ENCODE measurements at places on chromosomes 2 and 18.
A peak's percentile ranks its signal among the peaks of the same experiment; 100 is the strongest.

DNA sequence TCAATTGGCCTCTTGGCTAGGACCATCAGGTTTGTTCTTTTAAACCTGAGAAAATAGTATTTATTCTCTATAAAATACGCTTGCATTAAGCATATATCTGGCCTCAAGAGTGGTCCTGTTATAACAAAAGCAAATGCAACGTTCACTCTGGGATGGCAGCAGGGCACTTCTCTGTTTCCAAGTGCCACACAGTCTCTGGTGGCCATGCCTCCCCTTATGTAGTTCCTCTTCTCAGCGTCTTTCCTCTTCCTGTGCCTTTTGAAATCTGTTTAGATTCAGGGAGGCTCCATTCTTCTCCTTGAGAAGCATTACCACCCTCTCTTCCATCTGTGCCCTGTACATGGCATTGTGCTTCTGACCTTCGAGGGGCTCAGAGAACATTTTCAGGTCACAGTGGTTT lies 51.9 kb downstream of the TSHZ1 start:
- no peak for DNase-seq

- no peak for DNase-seq
Measured at GRCh38 chr2:222330910-222331309, 32.1 kb upstream of the PAX3 start.

- DNase-seq: peak; percentile 31
Measured at GRCh38 chr2:156589381-156590079, 153.4 kb downstream of the GPD2 start.

- DNase-seq: no peak
Measured at GRCh38 chr2:157173740-157174184, 83.7 kb upstream of the GALNT5 start.

DNA sequence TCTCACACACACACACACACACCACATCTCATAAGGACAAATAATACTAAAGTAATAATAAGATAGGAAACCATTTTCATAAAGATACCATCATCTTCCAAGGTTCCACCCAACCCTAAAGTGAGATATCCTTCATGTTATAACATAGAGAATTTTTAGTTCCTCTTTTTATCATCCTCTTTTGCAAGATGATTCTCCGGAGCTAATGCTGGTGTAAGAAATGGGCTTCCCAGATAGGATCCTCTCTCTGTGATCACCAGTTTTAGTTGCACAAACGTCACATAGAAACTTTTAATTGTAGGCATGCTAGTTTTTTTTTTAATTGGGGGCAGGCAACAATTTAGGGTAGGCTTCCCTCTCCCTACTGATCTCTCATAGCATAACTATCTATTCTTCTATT lies 49.6 kb downstream of the ARHGAP25 start:
- no peak for DNase-seq

DNA sequence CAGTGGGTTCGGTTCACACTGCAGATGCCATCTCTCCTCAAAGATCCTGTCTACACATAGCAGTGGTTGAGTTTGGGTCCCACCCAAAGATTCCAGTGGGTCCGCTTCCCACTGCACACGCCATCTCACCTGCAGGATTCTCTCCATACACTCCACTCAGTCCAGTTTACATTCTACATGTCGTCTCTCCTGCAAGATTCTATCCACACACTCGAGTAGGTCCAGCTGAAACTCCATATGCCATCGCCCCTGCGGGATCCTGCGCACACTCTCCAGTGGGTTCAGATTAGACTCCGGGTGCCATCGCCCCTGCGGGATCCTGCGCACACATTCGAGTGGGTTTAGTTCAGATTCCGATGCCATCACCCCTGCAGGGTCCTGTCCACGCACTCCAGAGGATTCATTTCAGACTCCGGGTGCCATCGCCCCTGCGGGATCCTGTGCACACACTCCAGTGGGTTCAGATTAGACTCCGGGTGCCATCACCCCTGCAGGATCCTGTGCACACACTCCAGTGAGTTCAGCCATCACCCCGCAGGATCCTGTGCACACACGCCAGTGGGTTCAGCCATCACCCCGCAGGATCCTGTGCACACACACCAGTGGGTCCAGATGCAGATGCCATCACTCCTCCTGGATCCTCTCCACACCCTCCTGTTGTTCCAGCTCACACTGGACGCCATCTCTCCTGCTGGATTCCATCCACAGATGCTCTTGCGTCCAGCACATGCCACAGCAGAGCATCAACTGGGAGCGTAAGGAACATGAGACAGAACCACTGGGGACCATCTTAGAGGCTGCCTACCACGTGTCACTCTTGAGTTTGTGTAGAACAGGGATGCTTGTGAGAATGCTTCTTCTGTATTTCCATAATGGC lies 3.0 kb upstream of the PXDN start:
- DNase-seq: no peak

- DNase-seq: no peak
Measured at GRCh38 chr2:99643787-99644418, 154.1 kb upstream of the REV1 start.

DNA sequence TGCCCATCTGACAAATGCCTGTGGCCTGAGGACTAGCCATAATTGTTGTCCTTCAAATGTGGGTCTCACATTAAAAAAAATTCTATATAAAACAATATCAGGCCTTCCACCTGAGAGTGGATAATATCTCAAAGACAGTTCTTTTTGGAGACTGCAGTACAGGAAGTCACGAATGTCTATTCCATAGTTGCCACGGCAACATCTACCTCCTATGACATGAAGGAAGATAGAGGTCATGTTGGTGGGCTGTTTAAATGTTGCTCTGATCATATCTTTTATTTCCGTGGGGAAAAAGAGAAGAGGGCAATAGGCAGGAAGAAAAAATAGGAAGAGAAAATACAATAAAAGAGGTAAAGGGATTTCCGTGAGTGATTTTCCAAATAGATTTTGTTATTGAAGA lies 151.8 kb downstream of the ARL6IP6 start:
- DNase-seq: no peak

GRCh38 chr2:207491956-207492355 lies 37.8 kb upstream of the CREB1 start:
- DNase-seq: no peak

GRCh38 chr18:26550998-26551694 lies 2.8 kb upstream of the KCTD1 start:
- DNase-seq: no peak

GRCh38 chr18:43846299-43846698 lies 569.0 kb upstream of the SYT4 start:
- DNase-seq: no peak

GRCh38 chr2:26346454-26347053 lies at the start of gene ADGRF3:
TSS of gene ADGRF3 (minus strand) at chr2:26346789. CDS start at chr2:26346234, 555 bp downstream.
- DNase-seq: peak; percentile 81

- peak; percentile 17 for DNase-seq
Measured at GRCh38 chr2:190649798-190650390, 1.0 kb downstream of the NAB1 start.

Data from activated CD4-positive, alpha-beta T cell treated with anti-CD3 and anti-CD28 coated beads for 36 hours (primary cell).